ENCODE measurements at places on chromosomes 13 and 19. TPM values are rescaled to one million over a fixed set of nuclear protein-coding genes. Genes with fewer than 3 reads are reported as not detected.

DNA sequence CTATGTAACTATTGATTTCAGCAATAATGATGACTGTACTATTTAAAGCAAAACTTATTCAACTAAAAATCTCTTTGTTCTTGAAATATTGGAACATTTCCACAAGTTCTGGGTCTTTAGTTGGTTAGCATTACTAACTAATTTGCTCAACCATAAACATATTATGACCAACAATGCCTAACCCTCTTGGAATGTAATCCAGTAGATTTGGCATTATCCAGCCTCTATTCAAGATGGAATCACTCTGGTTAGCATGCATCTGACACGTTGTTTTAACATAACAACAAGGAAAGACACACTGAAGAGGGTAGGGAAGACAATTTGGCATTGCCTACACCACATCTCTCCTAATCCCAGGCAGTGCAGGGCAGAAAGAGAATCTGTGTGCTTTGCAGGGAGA, 941.3 kb upstream of the PCDH20 start:
- no peak for DNase-seq

- DNase-seq = no peak
These were observed 1.5 kb upstream of the KLK11 start for GRCh38 chr19:51027873-51028272.

DNA sequence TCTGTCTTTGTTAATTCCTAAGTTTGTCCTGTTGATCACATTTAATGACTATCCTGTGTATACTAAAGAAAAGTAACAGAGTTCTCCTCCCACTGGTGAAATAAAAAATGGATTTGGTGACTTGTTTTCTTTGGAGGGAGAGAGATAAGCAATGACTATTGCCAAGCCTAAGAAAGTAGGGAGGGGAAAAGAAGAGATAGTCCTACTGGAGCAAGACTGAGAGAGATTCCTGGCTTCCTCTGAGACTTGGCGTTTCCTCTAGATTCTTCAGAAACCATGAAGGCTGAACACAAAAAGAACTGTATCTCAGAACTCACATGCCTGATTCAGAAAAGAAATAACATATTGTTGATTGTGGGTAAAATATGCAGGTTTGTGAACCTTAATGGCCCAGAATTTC, 406.5 kb downstream of the FOXO1 start:
- DNase-seq = no peak

FCAR gene
- total RNA-seq = 0.65 TPM

DCT gene
- total RNA-seq = 0.26 TPM

DNA sequence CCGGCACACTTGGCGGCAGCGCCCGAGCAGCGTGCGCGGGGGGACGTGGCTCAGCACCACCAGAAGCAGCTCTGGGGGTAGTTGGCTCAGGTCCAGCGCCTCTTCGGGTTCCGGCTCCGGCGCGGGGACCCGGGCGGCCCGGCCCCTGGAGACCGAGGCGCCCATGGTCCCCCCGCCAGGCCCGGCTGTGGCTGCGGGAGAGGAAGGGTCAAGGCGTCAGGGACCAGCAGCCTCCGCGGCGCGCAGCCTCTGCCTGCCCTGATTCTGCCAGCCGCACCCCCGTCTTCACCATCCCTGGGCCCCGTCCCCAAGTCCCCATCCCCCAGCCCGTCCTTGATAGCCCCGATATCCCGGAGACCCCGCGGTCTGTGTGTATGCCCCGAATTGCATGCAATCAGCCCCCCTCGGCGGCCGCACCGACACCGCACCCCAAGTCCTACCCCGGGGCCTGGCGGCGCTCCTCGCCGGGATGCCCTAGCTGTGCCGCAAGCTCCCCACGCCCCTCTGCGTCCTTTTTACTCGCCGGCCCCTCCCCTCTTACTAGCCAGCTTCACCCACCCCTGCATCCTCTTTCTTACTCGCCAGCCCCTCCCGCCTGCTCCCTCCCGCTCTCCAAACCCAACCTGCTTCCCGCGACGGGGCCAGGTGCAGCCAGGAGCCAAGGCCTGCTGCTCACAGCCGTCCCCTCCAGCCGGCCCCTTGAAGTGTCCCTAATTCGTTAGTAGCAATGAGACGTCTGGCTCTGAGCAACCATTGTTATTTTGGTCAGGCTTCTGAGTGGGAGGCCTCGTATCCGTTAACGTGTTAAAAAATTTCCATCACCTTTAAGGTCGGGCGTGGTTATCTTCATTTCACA, at the start of gene FBXO27:
FBXO27 (minus strand) TSS at position 487 of the 856 bp plus-strand sequence; CDS start at position 165, 322 bp downstream.
- DNase-seq = peak; percentile 52

ZNF628 gene
- 5.3 TPM for total RNA-seq

DNA sequence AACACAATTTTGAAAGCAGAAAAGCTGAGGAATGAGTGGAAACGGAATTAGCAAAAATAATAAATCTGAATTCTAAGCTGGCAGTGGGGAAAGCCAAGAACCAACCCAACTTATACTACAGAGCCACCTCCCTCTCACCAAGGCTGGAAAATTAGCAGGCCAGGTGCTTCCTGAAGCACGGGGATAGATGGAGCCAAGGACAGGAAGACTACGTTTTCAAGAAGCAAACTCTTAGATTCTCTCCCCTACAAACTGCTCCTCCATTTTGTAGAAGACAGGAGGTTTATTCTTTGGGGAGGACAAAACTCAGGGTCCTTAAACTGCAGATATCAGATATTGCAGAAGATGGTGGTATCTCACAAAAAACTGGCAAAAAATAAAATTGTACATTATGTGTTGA, 8.8 kb downstream of the CCDC70 start:
- no peak for DNase-seq

MBD3L3 gene
- not detected for total RNA-seq

CEACAM8 gene
- total RNA-seq = not detected

DNA sequence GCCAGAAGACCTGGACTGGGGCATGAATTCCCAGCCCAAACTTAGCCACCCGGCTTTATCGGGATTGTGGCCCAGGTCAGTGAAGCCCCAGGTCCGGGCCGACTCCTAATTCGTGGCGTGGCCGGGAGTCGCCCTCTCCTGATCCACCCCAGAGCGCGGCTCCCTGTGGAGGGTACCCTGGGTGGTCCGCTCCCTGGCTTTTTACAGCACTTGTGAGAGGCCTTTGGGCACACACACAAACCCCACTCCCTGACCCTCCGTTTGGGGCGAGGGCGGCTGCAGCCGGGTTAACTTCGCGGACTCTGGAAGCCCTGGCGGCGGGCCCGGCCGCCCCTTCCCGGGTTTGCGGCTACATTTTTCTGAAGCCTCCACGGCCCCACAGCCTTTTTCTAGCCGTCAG, 56.4 kb downstream of the ZNF568 start:
- DNase-seq = no peak

DNA sequence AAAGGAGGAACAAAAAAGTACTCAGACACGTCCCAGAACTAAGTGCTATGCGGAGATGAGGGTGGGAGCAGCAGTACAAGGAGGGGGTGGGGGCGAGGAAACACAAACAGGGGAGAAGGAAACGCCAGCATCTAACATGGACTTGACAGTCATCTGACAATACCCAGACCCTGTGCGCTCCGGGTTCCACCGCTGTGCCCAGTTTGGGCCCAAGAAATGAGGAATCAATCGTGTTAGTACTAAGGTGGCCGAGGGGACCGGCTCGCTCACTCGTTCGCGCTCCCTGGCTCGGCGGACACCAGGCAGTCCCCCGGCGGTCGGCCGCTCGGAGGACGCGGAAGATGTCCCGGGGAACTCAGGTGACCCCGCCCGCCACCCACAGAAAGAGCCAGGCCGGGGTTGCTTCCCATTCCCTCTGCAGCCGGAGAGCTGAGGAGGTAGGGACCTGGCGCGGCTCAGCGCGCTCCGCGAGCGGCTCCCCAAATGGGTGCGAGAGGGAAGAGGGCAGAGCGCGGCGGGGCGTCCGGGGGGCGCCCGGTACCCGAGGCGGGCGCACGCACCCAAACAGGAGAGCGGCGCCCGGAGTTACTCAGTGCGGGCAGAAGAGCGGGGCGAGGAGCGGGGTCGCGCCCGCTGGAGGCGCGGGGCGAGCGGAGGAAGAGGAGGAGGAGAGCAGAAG, 616 bp downstream of the TSHZ3 start:
- DNase-seq = peak; percentile 42

MADCAM1 gene
- total RNA-seq = 0.24 TPM

- DNase-seq = peak; percentile 77
These were observed 15.0 kb upstream of the PGLS start for GRCh38 chr19:17496337-17496997.

DNA sequence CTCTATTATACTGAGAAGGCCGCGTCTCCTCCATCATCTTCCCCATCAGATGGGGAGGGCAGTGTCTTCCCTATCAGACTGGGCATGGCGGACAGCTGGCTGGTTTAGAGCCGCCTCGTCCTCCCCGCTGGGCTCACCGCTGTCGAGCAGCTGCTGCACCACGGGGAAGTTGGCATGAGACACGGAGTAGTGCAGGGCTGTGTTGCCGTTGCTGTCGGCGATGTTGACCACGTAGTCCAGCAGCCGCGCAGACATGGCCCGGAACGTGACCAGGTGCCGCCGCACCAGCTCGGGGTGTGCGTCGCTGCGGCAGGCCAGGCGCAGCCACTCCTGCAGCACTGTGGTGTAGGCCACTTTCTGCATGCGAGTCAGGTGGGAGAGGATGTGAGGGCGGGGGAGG, 18.8 kb upstream of the SPC24 start:
- no peak for DNase-seq

C19orf73 gene
- total RNA-seq = 1.6 TPM

GRCh38 chr13:99522298-99522697, 21.0 kb downstream of the TM9SF2 start:
- no peak for DNase-seq

KLF2 gene
- 77.5 TPM for total RNA-seq

GRCh38 chr13:68185444-68186141, 955.5 kb upstream of the PCDH9 start:
- no peak for DNase-seq

DNA sequence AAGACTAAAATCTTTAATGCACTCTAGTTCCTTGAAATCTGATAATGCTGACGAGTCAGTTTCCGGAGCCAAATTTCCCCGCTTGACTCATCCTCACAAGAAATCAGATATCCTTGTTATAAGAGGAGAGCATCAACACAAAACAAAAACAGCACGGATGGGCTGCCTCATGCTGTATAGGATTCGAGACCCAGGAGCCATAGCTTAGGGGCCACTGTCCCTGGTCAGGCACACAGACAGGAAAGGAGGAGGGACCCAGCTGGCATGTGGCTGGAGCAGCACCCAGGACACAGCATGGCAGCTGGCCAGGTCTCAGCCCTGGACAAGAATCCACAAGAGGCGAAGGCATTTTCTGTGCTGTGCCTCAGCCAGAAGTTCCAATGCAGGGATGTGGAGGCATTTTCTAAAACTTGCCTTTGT, 110.2 kb upstream of the SPATA13 start:
- no peak for DNase-seq

KIR2DL1 gene
- total RNA-seq = not detected

TUBA3C gene
- total RNA-seq = not detected

DNA sequence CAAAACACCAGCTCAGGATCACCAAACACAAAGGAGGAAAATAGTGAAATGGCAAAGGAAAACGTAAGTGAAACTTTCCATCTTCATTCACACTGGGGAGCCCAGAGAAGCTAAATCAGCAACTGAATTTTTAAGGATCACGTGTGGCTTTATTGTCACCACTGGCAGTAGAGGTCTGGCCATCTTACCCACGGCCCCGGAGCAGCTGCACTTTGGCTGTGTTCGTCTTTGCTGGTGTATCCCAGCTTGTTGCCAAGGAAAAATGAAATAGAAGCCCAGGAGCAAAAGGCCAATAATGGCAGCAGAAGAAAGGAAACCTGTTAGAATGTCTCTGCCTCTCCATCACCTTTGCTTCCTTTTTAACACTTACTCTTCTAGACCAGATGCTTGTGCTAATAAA, 274.7 kb downstream of the FOXO1 start:
- no peak for DNase-seq

GRCh38 chr19:47511681-47512080, 3.2 kb downstream of the NAPA start:
- no peak for DNase-seq

DNA sequence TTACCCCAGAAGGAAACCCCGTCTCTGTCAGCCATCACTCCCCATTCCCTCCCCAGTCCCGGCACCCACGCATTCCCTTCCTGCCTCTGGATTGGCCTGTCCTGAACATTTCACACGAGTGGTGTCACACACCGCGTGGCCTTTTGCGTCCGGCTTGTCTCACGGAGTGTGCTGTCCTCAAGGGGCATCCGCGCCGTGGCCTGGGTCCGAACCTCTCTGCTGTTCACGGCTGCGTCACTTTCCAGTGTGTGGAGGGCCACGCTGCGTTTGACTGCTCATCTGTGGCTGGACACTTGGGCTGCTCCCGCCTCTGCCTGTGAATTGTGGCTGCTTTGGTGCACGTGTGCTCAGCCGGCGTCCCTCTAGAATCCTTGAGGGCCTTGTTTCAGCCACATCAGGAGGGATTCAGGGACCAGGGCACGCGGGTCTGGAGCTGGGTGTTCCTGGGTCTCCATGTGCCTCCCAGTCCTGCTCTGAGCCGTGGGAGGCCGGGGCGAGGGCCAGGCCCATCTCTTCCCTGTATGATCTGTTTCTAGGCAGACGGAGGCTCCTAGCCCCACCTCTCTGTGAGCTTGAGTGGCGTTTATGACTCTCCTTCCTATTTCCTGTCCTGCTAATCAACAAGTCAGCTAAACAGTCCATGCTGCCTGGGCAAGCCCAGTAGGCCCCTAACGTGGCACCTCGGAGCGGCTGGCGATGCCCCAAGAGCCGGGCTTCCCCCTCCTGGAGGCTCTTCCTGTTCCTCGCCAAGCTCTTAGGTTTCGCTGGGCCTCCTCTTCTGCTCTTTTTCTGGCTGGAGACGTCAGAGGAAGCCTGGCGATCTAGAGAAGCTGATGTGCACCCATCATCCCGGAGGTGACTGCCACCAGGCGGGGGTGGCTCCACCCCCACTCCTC, 8.1 kb downstream of the STK11 start:
- DNase-seq = peak; percentile 76

LRRC25 gene
- 4.9 TPM for total RNA-seq

GRCh38 chr13:47044842-47045241, 148.0 kb upstream of the HTR2A start:
- DNase-seq = no peak

DNA sequence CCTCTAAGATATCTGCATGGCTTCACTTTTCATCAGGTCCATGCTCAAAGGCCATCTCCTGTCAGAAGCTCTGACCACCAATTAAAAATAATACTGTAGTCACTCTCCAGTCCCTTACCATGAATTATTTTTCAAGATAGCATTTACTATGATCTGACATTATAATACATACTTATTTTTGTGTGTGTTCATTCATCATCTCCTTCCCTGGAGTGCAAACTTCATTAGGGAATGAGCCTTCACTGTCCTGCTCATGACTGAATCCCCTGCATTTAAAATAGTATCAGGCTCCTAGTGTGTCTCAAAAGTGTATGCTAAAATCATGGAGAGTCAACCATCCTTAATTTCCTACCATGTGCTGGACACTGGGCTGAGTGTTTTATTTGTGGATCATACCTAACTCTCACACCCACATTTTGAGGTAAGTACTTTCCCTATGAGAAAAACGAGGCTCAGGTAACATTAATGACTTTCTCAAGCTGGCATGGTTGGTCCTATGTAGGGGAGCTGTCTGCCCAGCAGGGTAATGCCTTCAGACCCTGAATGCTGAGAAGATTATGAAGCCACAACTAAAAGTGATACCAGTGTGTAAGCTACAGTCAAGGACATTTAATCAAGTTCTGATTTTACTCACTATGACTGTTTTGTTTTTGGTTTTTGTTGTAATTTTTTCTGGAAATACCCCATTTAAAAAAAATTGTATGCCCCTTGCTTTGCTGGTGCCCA, 16.3 kb downstream of the PLA2G4C start:
- DNase-seq = no peak

All from left cardiac atrium (tissue), 4 donors.